ENCODE measurements at places on chromosomes 4 and X. TPM values are rescaled to one million over a fixed set of nuclear protein-coding genes. Genes with fewer than 3 reads are reported as not detected.
A peak's percentile ranks its signal among the peaks of the same experiment; 100 is the strongest.

DNA sequence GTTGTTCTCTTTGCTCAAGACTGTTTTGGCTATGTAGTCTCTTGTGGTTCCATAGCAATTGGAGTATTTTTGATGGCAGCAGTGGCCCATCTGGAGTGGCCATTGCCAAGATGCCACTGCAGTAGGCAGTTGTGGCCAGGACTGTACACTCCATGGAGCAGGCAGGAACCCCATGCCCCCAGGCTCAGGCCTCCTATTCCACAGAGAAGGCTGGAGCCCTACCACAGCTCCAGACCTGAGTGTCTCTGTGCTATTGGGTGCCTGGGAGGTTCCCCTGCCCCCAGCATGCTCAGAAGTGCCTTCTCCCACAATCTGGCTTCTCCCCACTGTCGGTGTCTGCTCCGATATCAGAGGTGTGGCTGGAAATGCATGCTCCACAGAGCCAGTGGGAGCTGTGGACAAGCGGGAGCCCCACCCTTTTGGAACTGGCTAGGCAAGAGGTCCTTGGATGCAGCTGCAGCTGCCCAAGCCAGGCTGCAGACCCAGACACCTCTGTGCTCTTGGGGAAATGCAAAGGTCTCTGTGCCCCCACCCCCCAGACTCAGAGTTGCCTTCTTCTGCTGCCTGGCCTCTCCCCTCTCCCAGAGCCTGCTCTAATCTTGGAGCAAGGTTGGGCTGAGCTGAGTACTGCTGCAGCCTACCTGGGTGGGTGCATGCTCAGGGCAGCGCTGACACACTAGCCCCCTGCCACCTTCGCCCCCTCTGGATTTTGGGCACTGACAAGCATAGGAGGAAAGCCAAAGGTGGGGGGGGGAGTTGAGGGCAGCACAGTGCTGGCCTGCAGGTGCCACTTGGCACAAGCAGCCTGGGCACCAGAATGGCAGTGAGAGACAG is 46.6 kb upstream of the UBE2NL start:
- no peak for DNase-seq
- no peak overlapping the region for H3K4me3 ChIP-seq
- H3K36me3 ChIP-seq: no peaks in the 10 kb centered on the region
- H3K4me1 ChIP-seq: no peaks in the 10 kb centered on the region
- no peaks in the 10 kb centered on the region for H3K27me3 ChIP-seq

GRCh38 chrX:10130354-10130753 is 26.4 kb upstream of the CLCN4 start:
- H3K27ac ChIP-seq: no peak overlapping the region
- no peak overlapping the region for H3K4me3 ChIP-seq
- H3K4me1 ChIP-seq: no peaks in the 10 kb centered on the region
- H3K36me3 ChIP-seq: peaks cover 22% of the 10 kb centered on the region
- no peaks in the 10 kb centered on the region for H3K27me3 ChIP-seq

GRCh38 chr4:137213372-137214173 is 318.7 kb downstream of the PCDH18 start:
- no peaks in the 10 kb centered on the region for H3K27me3 ChIP-seq
- H3K27ac ChIP-seq: no peak overlapping the region
- H3K4me1 ChIP-seq: no peaks in the 10 kb centered on the region
- H3K36me3 ChIP-seq: no peaks in the 10 kb centered on the region
- no peak for DNase-seq
- H3K4me3 ChIP-seq: no peak overlapping the region

DNA sequence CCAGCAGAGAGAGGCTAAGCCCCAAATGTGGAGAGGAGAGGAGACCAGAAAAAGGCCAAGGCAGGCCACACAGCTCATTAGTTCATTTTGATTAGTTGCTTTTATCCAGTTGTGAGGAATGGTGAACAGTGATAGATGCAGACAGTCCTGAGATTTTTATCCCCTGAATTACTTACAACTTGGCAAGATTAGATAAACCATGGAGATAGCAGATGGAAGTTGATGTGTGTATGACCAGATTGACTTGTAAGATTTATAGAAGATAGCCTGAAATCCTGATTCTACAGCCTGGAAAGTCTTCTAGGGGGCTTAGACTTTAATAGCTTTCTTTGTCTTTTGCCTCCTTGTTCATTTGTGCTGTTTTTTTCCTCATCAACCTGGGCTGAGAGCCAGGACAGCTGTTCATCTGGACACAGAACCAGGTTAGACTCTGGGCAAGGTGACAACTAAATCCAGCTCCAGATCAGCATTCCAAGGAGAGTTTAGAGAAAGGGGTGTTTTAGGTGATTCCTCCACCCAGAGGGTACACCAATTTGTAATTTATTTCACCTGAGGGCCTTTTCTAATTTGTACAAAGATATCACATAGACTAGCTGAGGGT is 215.5 kb downstream of the SPATA18 start:
- no peaks in the 10 kb centered on the region for H3K4me1 ChIP-seq
- H3K27me3 ChIP-seq: no peaks in the 10 kb centered on the region
- DNase-seq: peak; percentile 9
- no peak overlapping the region for H3K4me3 ChIP-seq

Gene GASK1B
- total RNA-seq: 7.2 TPM

GRCh38 chr4:8331575-8331955 is 62.0 kb downstream of the HTRA3 start:
- H3K36me3 ChIP-seq: no peaks in the 10 kb centered on the region
- no peak overlapping the region for H3K27ac ChIP-seq
- no peak overlapping the region for H3K4me3 ChIP-seq
- no peaks in the 10 kb centered on the region for H3K27me3 ChIP-seq
